ENCODE measurements at places on chromosomes 12 and 14.
A peak's percentile ranks its signal among the peaks of the same experiment; 100 is the strongest.

DNA sequence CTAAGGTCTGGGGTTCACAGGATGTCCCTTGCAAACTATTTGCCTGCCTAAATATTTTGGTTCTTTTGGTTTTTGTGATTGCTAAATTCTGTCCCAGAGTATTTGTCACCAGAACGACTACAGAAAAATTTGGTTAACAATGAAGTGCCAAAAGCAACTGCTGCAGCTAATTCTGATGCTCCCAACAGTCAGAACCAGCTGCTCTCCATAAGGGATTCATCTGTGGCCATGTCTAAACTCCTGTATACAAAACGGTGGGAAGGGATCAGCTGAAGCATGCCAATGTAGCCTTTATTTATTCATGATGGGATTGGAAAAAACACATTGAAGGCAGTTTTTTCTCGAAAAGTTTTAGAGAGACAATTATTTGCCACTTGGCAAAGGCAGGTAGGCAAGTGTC lies 29.3 kb upstream of the PELI2 start:
- DNase-seq: no peak

- no peak for DNase-seq
Observed at GRCh38 chr12:17841496-17841895, 248.5 kb downstream of the RERGL start.

- DNase-seq: no peak
Observed at GRCh38 chr14:52922656-52923055, 28.2 kb downstream of the FERMT2 start.

- DNase-seq: peak; percentile 56
Observed at GRCh38 chr14:90397425-90398314, 841 bp downstream of the CALM1 start.

- no peak for DNase-seq
Observed at GRCh38 chr12:40634517-40635131, 57.6 kb upstream of the CNTN1 start.

- DNase-seq: peak; percentile 21
Observed at GRCh38 chr12:67482751-67483661, 165.5 kb upstream of the DYRK2 start.

DNA sequence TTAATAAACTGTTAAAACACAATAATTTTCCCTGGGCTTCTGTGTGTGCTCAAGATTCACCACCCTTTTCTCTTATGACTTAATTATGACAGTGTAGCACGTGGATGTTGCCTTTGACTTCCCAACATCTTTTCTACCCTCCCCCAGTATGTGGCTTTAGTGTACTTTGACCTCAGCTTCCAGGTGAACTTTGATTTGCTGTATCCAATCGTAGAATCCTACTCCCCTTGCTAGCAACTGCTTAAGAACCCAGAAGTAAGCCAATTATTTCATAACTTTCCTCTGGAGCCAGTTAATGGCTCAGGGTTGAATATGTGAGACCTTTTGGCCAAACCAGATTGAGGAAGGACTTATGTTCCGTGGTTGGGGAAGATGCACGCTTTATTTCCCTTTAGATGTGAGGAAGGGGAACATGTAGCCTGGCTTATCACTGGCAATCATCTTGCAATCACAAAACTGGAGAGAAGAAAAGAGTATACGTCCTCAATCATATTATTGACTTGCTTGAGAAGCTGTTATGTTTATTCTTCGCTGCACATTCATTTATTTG lies 259.6 kb upstream of the ATP2B1 start:
- DNase-seq: no peak

DNA sequence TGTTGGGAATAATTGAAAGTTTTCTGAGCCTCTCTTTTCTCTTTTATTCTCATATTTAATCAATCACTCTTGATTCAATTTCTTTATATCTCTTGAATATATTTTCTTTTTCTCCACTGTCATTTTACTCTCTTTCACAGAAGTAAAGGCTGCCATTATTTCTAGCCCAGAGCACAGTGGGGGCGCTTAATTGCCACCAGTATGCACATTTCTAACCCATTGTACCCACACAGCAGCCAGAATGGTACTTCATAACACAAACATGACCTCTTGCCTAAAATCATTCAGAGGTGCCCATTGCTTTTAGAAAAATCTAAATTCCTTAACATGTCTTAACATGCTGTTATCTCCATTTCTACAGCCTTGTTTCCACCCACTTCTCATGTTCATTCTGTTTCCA lies 190.2 kb upstream of the LMO3 start:
- no peak for DNase-seq

- no peak for DNase-seq
Observed at GRCh38 chr14:93997082-93997481, at the start of gene CCDC197. CCDC197 (plus strand) TSS chr14:93997301; CDS start chr14:93998132, 831 bp downstream.

GRCh38 chr12:25421651-25422167 lies 131.4 kb downstream of the LMNTD1 start:
- DNase-seq: no peak

- DNase-seq: no peak
Observed at GRCh38 chr12:129839679-129840078, 64.1 kb downstream of the TMEM132D start.

- no peak for DNase-seq
Observed at GRCh38 chr12:125882141-125882540, 816.9 kb downstream of the AACS start.

GRCh38 chr14:105389534-105389933 lies 8.8 kb upstream of the TEX22 start:
- no peak for DNase-seq

GRCh38 chr12:98317939-98318899 lies 197.2 kb upstream of the TMPO start:
- DNase-seq: no peak

GRCh38 chr12:52965337-52965731 lies 16.4 kb downstream of the KRT18 start:
- DNase-seq: no peak

DNA sequence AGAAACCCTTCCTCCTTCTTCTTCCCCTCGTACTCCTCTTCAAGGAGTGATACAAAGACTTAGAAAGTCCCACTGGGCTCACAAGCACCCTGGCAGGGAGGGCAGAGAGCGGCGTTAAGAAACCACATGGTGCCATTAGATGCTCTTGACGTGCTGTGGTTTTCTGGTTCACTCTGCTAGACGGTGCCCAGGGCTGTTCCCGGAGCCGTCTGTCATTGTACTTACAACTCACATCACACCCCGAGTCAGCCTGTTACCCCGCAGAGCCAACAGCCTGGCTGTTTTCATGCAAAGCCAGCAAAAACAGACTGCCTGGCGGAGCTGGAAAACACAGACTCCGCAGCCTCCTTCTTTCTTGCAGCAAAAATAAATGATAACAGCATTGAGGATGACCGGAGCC lies 232.6 kb upstream of the TBX3 start:
- DNase-seq: no peak

GRCh38 chr12:67720351-67720856 lies 71.9 kb downstream of the DYRK2 start:
- no peak for DNase-seq

DNA sequence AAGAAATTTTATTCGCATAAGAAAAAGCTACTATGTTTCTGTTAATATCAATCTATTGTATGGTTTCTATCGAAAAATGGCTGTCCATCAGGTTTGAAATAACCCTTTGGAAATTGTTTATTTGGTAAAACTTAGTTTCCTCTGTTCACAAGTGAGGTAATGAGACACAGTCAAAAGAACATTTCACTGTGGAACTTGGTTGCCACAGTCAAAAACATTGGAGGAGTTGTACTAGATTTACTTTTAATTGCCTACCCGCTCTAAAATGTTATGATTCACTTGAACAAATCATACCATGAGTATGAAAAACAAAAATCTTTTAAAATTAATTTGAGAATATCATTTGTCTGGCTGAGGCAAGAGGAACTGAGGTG lies 46.5 kb downstream of the ITPR2 start:
- no peak for DNase-seq

GRCh38 chr14:55867311-55867710 lies 250.9 kb upstream of the PELI2 start:
- DNase-seq: no peak

DNA sequence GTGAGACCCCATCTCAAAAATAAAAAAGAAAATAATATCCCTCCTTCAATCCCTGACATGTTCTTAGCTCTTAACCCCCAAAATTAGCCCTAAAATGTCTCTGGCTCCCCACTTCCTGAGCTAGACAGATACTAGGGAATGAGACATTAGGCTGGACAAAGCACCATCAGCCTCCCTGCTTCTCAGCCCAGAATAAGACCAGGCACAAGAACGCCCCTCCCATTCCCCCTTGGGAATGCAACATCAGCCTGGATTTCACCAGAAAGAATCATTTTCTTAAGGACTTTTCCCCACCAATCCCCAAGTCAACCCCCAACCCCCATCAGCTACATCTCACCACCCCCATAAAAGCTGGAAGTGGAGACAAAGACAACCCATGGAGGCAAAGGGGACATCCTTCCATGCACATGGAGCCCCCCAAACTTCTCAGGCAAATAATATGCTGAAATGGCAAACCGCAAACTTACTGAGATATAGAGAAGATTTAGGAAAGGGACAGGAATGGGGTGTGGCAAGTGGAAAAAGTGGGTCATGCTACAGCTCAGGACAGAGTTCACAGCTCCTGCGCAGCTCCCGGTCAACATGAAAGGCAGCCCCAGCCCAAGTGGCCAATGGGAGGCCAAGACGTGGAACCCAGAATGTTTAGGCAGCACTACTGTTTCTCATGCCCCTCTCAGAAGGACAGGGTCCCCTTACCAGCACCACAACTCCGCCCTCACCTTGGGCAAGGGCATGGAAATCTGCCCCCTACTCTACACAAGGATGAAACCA lies 2.7 kb downstream of the CHD4 start:
- no peak for DNase-seq

GRCh38 chr14:82549306-82549990 lies 1015.8 kb upstream of the SEL1L start:
- DNase-seq: no peak

DNA sequence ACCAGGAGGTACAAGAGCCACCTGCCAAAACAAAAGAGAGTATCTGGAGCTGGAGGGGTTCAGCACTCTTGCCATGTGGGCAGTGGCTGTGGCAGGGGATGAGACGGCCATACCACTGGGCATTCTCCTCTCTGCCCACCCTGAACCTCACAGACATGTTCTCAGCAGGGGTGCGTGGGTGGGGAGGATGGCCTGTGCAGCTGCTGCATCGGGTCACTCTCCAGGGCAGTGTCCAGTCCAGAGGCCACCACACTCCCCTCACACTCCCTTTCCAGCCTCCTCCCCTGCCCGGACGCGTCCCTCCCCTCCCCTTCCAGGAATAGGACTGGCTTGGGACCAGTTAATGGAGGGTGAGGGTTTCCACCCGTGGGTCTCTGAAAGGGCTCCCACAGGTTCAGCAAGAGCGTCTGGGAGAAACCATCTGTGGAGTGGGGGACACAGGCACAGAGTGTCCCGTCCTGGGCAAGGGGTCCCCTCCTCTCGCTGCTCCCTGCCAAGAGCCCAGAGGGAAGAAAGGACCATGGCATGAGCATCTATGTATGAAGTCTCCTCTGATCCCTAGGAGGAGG lies 501 bp downstream of the C1R start:
- no peak for DNase-seq

DNA sequence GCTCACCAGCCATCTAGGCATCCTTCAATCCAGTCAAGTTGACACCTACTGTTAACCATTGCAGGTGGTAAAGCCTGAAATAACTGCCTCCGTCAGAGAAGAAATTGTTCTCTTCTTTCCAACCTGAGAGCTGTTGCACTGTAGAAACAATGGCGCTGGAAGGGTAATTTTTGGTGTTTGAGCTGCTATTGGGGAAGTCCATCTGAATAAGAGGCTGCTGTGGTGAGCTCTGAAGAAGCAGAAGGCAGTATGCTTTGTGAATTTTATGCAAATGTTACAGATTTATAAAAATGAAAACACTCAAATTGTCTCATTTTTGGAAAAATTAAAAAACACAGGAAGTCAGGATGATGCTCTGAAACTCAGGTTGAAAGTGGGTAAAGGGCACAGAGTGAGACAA lies 60.2 kb downstream of the SNAPC1 start:
- DNase-seq: no peak

- DNase-seq: no peak
Observed at GRCh38 chr12:52151153-52151836, 40.5 kb downstream of the KRT80 start.

- no peak for DNase-seq
Observed at GRCh38 chr14:91888641-91889476, 21.5 kb upstream of the TC2N start.

GRCh38 chr14:28143316-28143715 lies 623.3 kb upstream of the FOXG1 start:
- no peak for DNase-seq

- DNase-seq: no peak
Observed at GRCh38 chr14:78970677-78971076, 800.5 kb downstream of the NRXN3 start.

DNA sequence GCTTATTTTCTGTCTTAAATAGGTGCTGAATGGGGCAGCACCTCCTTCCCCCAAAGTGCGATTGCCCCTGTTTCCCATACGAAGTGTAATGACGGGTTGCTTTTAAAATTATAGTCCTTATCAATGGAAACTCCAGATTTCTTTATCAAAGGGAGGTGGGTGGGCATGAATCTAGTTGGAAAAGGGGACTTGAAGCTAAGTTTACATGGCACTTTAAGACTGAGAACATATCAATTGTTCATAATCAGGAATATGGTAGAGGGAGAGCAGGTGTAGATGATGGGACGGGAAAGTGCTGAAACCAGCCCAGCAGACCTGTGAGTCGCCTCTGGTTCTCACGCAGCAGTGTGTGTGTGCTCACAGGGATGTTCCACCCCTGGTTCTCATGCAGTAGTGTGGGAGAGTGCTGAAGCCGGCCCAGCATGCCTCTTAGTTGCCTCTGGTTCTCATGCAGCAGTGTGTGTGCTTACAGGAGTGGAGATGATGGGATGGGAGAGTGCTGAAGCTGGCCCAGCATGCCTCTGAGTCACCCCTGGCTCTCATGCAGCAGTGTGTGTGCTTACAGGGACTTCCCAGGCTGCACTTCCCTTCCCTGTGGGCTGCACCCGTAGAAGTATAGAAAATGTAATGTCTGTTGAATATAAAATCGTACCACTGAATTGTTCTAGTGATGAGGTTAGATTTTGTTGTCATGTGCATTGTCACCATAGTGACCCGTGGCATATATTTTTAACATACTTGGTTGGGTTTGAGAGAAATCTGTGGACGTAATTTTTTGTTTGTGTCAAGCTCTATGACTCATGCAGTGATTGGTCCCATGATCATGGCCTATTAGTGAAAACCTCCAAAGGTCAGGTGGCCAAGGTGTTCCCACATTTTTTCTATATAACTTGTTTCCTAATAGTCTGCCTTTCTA lies 51.6 kb downstream of the GPATCH2L start:
- DNase-seq: no peak

DNA sequence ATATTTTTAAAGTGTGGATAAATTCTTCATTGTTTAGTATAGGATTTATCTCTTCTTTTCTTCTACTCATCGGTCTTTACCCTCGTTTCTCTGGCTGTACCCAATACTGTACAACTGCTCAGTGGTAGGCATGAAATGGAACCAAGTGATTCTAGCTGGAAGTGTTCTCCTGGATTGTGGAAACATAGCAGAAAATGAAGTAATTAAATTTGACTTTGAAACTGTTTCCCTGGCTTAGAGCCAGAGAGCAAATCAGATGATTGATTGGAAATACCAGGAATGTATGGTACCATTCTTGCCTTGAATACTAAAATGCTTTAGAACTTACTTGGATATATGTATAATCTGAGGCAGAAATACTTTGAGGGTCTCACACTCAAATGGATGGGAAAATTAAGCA lies 292.3 kb downstream of the ERC1 start:
- no peak for DNase-seq

GRCh38 chr14:104161602-104162367 lies 23.4 kb downstream of the KIF26A start:
- no peak for DNase-seq

GRCh38 chr14:105899657-105900397 lies 373.4 kb downstream of the TMEM121 start:
- no peak for DNase-seq
